ENCODE measurements at places on chromosomes 1 and 21. TPM values are rescaled to one million over a fixed set of nuclear protein-coding genes. Genes with fewer than 3 reads are reported as not detected.

DNA sequence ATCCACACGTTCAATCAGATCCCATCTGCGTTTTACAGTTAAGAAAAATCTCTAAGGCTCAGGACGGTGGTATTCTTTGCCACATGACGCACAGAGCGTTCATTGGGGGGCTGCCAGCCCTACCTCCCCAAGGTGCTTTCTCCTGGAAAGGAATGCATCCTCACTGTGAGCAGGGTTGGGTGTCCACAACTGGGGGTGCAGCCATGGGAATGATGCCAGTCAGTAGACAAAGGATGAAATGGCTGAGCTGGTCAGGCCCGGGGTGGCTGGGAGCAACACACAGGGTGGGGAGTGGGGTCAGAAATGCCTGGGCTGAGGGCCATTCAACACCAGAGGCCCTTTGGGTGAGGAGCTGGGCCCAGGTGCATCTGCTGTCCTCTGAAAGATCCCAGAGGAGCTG lies 25.9 kb downstream of the OPTC start:
- DNase-seq, result no peak

GRCh38 chr1:224203243-224204016 lies 20.4 kb downstream of the DEGS1 start:
- peak; percentile 95 for DNase-seq

Gene BCL2L15
- total RNA-seq, result under 0.01 TPM

DNA sequence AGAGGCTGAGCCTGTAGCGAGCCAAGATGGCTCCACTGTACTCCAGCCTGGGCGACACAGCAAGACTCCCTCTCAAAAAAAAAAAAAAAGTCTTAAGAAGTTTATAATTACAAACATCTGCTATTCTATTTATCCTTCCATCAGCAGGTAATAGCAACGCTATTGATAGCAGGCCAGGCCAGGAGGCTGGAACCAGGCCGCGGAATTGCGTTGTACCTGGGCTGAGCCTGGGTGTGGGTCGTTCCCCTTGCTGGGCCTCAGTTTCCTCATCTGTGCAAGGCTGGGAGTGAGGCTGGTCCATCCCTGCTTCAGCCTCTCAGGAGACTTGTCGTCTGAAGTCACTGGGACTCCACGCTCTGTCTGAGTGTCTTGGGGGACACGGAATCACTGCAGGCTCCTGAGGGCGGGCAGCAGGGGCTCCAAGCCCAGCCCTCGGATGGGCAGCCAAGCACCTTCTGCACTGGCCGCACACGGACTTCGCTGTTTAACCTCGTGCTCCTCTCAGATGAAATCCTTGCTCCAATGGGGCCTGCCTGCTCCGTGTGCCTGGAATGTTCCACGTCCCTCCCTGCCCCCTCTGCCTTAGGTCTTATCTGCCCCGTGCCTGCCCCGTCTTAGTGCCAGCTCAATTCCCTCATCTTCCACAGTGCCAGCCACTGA lies 103.9 kb upstream of the C1orf174 start:
- no peak for DNase-seq

GRCh38 chr1:94846308-94846707 lies 26.2 kb downstream of the SLC44A3 start:
- DNase-seq, result no peak

Gene ARPC5
- total RNA-seq, result 140 TPM

- DNase-seq, result peak; percentile 26
These were observed 78.7 kb downstream of the PAPPA2 start for GRCh38 chr1:176541663-176542062.

- no peak for DNase-seq
These were observed 50.9 kb downstream of the TAS1R2 start for GRCh38 chr1:18808550-18808949.

DNA sequence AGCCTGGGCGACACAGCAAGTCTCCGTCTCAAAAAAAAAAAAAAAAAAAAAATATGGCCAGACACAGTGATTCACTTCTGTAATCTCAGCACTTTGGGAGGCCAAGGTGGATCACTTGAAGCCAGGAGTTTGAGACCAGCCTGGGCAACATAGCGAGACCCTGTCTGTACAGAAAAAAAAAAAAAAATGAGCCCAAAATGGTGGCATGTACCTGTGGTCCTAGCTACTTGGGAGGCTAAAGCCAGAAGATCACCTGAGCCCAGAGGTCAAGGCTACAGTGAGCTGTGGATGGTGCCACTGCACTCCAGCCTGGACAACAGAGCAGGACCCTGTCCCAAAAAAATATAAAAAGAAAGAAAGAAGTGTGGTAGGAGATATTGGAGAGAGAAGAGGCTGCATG lies 1.7 kb upstream of the TESK2 start:
- no peak for DNase-seq

DNA sequence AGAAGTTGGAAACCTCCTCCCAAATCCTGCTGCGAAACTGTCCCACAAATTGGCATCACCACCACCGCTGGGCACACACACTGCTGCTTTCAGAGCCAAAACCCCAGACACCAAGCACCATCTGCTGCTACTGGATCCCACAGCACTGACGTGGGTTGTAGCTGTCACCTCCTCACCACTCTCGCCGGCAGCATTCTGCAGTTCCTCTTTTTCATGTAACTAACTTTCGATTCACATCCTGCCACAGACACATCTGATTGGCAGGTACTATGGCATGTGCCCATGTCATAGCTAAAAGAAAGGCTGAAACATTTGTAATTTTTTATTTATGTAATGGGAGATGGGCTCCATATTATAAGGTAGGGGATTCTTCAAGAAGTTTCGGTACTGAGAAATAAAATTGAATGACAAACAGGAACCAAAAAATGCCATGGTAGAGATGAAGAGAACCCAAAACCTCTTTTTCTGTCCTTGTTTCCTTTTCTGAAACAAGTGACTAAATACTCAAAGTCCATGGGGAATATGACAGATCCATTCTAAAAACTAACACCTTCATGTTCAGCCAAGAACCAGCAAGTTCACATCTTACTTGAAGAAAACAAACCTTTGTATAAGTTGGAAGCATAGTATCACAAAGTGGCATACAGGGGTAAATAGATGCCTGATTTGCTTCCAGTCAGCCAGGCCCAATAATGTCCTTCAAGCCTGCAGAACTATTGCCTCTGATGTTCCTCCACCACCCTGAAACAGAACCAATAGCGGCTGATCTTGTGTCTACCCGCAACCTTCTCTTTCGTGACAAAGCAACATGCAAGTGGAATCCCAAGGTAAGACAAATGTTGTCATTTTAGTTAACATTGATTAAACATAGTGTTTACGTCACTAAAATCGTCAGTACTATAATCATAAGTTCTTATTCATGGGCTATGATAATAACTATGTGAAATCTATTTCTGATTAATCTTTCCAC lies 26.6 kb upstream of the RGS13 start:
- no peak for DNase-seq

Gene ARHGEF16
- 31.5 TPM for total RNA-seq

GRCh38 chr21:45006536-45007095 lies 66.8 kb downstream of the SLX9 start:
- DNase-seq, result no peak

Gene MAP1LC3C
- total RNA-seq, result 0.27 TPM

DNA sequence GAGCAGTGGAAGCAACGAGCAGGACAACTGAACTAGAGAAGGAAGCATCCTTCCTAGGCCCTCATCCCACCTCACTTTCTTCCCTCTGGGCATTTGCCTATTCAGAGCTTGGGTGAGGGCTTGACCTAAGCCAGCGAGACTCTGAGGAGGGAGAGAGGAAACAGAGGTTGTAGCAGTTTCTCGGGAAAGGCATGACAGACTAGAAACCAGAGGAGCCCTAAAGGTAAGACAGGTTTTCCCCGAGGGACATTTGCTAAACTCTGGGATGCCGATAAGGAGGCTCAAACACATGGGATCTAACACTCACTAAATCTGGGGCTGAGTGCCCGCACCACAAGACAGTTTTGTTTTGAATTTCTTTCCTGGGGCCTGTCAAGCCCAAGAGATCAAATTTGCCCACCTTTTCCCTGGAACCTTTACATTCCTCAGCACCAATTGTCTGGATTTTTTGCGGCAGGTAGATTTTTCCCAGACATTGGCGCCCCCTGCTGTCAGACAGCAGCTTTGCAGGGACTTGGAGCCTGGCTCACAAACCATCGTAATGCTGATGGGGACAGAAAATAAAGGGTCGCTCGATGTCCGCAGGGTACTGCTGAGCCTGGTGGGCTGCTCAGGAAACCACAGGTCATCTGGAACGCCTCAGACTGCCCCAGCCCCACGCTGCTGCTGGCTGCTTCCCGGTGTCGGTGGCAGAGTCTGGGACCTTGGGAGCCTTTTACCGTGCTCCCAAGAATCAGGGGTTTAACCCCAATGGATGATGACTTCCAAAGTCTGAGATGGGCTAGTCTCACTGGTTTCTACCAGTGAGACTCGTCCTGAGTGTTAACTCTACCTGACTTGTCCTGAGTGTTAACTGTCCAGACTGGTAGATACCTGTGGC lies 23.4 kb upstream of the TSPAN2 start:
- no peak for DNase-seq

- DNase-seq, result no peak
These were observed 135.9 kb upstream of the HMCN1 start for GRCh38 chr1:185598332-185598731.

- DNase-seq, result no peak
These were observed 10.5 kb downstream of the MTX1 start for GRCh38 chr1:155218854-155219591.

- DNase-seq, result peak; percentile 94
These were observed at the start of gene KLHDC7A for GRCh38 chr1:18480315-18481189. Gene KLHDC7A, plus strand, starts transcription at chr1:18480930. Its CDS starts 52 bp downstream, at chr1:18480982.

DNA sequence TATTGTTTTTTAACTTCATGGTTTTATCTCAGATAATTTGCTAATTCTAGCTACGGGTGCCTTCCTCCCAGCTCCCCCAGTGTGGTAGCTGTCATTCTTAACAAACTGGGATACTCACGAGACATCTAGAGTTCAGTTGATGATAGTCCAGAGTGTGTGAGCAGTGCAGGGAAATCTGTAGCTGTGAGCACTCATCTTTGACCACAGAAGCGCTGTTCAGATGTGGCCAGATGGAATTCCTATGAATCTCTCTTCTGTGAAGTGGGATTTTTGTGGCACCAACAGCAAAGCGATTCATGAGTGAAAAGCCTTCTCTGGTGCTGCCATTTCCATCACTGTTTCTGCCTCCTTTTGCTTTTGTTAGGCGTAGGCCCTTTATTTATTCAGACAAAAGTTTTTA lies 125.1 kb downstream of the NFIA start:
- peak; percentile 58 for DNase-seq

GRCh38 chr1:216958569-216958968 lies 235.3 kb upstream of the ESRRG start:
- no peak for DNase-seq

Gene POU3F1
- total RNA-seq, result 0.08 TPM

Gene SLC6A17
- 0.75 TPM for total RNA-seq

Gene HIVEP3
- 5.8 TPM for total RNA-seq

DNA sequence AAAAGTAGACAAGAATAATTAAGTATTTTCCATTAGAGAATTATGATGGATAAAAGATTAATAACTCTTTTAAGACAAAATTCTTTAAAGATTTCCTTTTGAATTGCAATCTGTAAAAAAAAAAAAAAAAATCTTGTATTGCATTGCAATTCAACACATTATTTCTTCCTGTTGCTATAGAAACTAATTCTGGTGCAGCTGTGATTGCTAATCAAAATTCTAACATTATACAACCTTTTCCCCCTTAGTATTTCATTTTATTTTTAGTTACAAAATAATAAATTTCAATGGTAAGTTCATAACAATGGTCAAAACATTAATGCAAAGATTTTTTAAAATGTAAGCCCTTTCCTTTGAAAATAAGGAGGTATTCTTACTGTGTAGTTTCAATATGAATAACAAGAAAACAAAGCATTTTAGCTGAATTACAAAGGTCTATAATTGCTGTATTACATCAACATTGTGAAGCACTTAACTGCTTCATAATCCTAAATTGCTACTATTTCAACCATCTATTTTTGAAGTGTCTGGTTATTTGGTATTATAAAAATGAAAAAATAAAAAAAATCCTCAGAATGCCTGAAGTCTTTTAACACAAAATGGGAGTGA lies 135.0 kb downstream of the SYT14 start:
- no peak for DNase-seq

Gene CCDC30
- total RNA-seq, result 1.8 TPM

Gene DAB1
- under 0.01 TPM for total RNA-seq

DNA sequence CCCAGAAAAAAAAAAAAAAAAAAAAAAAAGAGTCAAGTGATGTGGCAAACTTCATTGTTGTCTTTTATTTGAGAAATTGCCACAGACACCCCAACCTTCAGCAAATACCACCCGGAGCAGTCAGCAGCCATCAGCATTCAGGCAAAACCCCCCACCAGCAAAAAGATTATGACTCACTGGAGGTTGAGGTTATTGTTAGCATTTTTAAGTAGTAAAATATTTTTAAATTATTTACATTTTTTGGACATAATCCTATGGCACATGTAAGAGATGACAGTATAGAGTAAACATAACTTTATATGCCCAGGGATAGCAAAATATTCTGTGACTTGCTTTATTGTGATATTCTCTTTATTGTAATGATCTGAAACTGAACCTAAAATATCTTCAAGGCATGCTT lies 95.6 kb downstream of the CENPF start:
- DNase-seq, result no peak

GRCh38 chr1:183734543-183735036 lies 70.3 kb upstream of the RGL1 start:
- DNase-seq, result no peak

DNA sequence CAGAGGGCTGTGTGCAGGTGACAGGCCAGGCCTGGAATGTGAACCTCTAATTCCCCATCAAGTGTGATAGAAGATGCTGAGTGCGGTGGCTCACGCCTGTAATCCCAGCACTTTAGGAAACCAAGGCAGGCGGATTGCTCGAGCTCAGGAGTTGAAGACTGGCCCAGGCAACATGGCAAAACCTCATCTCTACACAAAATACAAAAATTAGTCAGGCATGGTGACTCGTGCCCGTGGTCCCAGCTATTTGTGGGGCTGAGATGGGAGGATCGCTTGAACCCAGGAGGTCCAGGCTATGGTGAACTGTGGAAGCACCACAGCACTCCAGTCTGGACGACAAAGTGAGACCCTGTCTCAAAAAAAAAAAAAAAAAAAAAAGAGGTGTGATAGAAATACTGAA lies 40.1 kb upstream of the PUM1 start:
- no peak for DNase-seq

DNA sequence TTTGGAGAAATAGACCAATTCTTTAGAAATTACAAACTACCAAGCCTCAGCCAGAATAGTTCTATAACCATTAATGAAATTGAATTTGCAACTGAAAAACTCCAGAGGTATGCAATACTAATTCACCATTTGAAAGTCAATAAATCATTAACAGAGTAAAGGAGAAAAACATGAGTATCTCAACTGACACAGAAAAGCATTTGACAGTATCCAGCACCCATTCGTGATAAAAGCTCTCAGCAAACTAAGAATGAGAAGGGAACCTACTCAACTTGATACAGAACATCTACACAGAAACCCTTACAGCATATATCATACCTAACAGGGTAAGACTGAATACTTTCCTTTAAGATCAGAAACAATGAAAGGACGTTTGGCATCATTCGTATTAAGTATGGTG lies 54.3 kb downstream of the ST6GALNAC5 start:
- no peak for DNase-seq

Gene HSD3B2
- total RNA-seq, result not detected

Measured in kidney epithelial cell (primary cell).